Fibroblast of skin of back (primary cell): ENCODE measurements at places on chromosomes 12 and 14.

GRCh38 chr14:84036840-84037239 is 1493.1 kb upstream of the FLRT2 start:
- DNase-seq: peak; percentile 86

- DNase-seq: peak; percentile 47
These were observed 12.4 kb downstream of the MGST1 start for GRCh38 chr12:16359512-16360491.

DNA sequence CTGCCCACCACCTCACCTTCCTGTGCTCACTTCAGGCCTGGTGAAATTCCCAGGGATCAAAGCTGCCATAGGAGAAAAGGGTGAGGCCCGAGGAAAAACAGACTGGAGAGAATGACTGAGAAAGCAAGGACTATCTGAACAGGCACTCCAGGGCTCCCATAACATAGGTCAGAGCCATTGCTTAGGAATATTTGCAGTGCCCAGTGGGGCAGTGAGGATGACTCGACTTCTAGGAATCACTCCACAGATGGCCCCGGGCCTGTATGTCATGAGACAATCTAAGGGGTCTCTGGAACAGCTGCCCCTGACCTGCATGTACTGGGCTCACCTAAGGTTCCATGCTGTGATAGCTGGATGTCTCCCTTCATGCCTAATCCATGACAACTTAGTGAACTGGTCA is 51.6 kb downstream of the GPHB5 start:
- DNase-seq: peak; percentile 28

GRCh38 chr14:22107753-22108152 is 434.1 kb upstream of the OR4E1 start:
- DNase-seq: no peak

- peak; percentile 3 for DNase-seq
These were observed 131.2 kb downstream of the NUBPL start for GRCh38 chr14:31692376-31692781.

GRCh38 chr12:96045566-96045965 is 10.2 kb upstream of the LTA4H start:
- no peak for DNase-seq

DNA sequence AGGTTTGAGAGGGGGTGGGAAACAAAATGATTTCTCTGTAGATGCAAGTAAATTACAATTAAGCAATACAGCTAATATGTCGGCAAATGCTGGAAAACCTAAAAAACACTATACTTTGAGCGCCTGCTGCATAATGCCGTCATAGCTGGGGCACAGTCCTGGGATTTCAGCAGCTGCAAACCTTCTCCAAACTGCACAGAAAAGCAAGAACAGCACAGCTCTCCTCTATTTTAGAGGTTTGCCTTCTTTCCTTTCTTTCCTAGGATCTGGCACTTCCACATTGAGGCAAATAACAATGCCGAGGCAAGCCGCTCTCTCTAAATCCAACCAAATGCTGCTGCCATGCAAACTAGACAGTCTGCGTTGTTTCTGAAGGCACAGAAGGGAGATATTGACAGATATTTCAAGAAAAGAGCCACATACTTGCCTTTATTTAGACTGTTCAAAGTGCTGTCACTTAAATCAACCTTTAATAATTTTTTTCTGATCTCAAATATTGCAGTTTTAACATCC is 287.1 kb upstream of the G2E3 start:
- no peak for DNase-seq

GRCh38 chr14:54985156-54985555 is 41.7 kb downstream of the WDHD1 start:
- DNase-seq: no peak

DNA sequence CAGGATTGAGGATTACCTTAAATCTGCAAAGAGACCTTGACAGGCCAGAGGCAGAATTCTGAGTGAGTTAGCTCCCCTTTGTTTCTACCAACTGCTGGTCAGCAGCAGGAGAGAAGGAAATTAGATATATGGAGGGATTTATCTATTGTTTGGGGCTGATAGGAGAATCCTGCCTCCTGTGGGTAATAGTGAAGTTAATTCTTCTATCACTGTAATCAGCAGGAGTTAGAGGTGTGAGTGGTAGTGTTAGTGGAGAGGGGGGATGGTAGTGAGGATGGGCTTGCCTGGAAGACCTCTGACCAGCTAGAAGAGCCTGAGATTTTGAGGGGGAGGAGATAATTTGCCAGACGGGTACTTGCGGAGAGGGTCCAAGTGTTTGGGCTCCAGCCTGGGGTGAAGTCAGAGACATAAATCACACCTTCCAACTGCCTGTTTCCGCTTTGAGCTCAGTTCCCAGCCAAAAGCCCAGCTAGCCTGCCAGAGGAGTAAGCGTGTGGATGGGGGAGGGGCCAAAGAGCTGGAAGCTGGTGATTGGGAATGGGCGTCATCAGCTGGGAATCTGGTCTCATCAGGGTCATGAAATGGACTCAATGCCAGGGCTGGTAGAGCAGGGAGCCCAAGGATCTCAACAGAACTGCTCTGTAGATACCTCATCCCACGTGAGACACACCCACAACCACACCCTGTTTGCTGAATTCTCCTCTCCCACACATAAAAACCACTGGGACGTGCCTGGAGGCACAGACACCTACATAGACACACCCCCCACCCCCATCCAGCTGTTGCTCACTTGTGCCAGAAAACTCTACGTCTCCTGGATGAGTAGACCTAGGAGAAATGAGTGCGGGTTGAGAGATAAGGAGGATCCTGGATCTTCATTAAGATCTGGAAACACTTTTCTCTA is 13.1 kb upstream of the ITGA5 start:
- peak; percentile 80 for DNase-seq

- no peak for DNase-seq
These were observed 274.4 kb downstream of the LRIG3 start for GRCh38 chr12:58645946-58646345.

DNA sequence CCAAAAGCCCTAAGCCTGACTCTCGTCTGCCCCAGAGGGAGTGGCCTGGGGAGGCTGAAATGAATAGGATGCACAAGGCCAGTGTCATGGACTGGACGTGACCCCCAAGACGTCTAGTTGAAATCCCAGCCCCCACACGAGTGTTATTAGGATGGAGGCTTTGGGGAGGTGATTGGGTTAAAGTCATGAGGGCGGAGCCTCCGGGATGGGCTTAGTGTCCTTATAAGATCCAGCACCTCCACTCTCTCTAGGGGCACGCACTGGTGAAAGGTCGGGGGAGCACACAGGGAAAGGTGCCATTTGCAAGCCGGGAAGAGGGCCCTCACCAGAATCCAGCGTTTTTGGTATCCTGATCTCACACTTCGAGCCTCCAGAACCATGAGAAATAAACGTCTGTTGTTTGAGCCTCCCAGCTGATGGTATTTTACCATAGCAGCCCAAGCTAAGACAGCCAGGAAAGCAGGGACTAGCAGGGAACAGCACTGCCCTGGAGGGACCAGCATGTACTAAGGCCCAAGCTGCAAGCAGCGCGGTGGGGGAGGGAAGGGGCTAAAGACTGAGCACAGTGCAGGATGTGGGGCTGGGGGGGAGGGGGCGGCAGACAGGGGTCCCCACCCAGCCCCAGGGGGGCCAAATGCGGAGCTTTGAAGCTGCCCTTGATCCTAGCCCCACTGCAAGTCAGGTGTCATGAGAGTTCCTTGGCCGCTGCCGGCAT is 78.3 kb upstream of the NCOR2 start:
- no peak for DNase-seq

GRCh38 chr14:36222952-36223468 is 46.5 kb upstream of the PTCSC3 start:
- DNase-seq: no peak

DNA sequence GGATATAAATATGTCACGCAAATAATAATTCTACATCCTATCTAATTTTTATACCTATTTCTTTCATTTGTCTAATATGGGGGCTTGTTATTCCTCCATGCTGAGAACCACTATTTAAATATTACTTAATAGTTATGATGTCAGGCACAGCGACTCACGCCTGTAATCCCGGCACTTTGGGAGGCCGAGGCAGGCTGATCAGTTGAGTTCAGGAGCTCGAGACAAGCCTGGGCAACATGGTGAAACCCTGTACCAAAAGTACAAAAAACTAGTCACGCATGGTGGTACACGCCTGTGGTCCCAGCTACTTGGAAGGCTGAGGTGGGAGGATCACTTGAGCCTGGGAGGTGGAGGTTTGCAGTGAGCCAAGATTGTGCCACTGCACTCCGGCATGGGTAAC is 45.2 kb downstream of the GXYLT1 start:
- no peak for DNase-seq

- DNase-seq: no peak
These were observed 1.8 kb upstream of the PTPN21 start for GRCh38 chr14:88556581-88556980.

- no peak for DNase-seq
These were observed at the start of gene DTX1 for GRCh38 chr12:113056631-113057488. DTX1 (plus strand) TSS chr12:113056730; CDS start chr12:113058193, 1,463 bp downstream.

DNA sequence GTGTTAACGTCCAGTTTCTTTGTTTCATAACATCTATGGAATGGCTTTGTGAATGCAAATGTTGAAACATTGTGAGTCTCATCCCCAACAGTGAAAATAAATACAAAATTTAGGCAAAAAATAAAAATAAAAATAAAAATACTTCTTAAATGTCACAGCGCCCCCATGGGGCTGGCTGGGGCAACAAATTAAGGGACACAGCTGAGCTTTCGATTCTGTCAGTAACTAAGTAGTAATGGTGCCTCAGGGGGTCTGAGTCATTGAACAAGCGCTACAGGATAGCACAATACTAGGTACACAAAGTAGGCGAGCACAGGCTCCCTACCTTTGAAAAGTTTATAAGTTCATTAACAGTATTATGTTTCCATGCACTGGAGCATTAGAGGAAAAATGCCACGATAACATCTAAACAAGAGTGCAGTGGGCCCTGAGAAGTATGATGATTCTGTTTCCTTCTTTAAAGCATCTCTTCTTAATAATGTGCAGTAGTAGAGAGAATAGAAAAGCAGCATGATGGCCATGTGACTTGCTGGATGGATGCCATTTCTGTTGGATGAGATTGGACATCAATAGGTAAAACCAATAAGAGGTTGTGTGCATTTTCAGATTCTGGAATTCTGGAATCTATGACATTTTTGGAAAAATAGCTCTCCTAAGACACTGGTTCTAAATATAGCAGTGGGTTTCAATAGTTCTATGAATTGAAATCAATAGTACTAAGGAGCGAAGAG is 667.2 kb downstream of the DIO2 start:
- DNase-seq: peak; percentile 42

GRCh38 chr12:123063535-123063934 is 83.1 kb downstream of the ARL6IP4 start:
- DNase-seq: peak; percentile 22

GRCh38 chr14:68657300-68658028 is 135.4 kb downstream of the ZFP36L1 start:
- DNase-seq: no peak

GRCh38 chr12:54368025-54368708 is 3.9 kb upstream of the GPR84 start:
- no peak for DNase-seq

DNA sequence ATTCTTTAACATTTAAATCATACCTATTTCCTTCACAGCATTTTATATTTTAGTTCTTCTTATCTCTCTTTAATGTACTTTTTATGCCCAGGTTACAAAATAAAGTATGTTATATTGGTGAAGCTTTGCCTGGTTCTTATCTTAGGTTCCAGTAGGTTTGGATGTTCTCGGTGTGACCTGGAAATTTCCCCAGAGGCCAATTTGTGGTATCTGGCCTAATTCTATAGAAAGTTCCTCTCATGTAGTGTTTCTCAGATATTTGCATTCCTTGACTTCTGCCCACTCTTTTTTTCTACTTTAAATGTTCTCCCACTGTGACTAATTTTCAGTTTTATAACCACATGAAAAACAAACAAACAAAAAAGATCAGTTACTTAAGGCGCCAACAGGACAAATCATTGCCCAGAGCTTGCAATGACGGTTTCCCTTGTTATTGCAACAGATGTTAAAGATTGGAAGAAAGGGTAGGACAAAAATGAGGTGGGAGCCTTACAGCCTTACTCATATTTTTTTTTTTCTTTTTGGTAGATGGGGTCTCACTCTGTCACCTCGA is 41.2 kb upstream of the PPM1H start:
- DNase-seq: peak; percentile 18

GRCh38 chr14:63508033-63508432 is 35.1 kb downstream of the PPP2R5E start:
- no peak for DNase-seq

DNA sequence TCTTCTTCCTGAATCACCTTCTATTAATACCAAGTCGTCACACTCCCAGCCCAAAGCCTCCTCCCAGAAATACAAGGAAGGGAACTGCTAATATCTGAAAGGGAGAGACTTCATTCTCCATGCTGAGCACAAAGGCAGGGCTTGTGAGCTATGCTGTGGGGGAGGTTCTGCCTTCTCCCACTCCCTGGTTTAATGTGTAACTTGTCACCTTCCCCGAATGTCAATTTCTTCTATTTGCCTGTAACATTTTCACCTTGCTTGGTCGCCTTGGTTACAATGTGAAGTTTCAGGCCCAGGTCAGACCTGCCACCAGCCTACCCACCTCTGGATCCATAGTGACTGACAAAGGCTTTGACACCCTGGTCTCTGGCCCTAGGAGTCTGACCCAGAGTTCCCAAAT is 82.0 kb upstream of the ESRRB start:
- DNase-seq: no peak

- no peak for DNase-seq
These were observed 6.2 kb downstream of the TBX5 start for GRCh38 chr12:114399664-114400211.

- no peak for DNase-seq
These were observed 84.4 kb downstream of the GALC start for GRCh38 chr14:87908550-87908949.
